CD4-positive, alpha-beta T cell treated with Interleukin-15 for 4 hours (primary cell): ENCODE measurements at places on chromosomes 7 and 10.

DNA sequence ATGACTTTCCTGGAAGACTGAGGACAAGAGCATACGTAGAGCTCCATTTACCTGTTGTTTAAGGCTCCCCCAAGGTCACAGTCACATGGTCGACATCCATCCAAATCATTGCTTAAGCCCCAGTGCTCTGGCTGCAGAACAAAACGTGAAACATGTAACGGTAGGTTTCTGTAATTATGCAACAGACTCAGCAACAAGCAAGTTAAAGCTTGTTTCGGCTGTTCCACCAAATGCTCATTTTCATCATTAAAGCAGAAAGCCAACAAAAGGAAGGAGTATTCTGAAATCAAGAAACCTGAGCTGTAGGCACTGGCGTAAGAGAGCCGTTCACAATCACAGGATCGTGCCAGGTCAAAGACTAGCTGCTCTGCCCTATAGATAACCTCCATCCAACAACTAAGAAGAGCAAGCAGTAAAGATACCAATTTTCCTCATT, 30.0 kb downstream of the LAMB1 start:
- DNase-seq = no peak

DNA sequence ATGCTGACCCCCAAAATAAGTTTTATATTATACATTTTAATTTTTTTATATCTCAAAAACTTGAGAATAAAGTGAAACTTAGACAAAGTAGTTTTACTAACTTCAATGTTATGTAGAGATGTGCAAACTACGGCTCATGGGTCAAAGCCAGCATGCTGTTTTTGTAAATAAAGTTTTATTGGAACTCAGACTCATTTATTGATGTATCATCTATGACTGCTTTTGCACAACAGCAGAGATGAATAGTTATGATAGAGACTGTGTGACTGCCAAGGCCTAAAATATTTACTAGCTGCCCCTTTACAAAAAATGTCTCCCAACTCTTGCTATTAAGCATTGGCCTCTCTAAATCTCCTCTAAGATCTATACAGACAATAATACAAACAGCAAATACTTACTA, 12.4 kb downstream of the MTPN start:
- DNase-seq = no peak

DNA sequence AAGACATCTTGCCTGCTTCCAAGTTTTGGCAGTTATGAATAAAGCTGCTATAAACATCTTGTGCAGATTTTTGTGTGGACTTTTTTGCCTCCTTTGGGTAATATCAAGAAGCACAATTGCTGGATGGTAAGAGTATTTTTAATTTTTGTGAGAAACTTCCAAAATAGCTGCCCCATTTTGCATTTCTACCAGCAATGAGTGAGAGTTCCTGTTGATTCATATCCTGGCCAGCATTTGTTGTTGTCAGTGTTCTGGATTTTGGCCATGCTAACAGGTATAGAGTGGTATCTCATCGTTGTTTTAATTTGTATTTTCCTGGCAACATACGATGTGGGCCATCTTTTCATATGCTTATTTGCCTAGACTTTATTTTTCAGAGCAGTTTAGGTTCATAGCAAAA, 53.9 kb downstream of the BTAF1 start:
- no peak for DNase-seq

- DNase-seq = no peak
Observed at GRCh38 chr10:122264436-122264835, 6.7 kb upstream of the BTBD16 start.

DNA sequence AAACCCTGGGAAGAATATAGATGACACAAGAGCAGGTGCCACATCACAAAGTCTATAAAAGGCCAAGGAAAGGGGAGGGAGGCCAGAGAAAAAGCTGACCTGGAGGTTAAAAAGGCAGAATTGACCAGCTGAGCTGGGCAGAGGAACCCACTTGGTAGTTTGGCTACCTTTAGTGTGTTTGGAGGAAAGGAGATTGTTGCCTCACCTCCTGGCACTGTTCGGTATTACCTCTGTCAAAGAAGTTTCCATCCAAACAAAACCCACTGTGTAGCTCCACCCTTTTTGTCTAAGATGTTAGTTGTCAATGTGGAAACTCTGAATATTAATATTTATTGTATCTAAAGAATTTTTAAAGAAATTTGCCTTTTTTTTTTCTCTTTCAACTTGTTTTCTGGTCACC, 23.4 kb downstream of the ENTPD7 start:
- no peak for DNase-seq

DNA sequence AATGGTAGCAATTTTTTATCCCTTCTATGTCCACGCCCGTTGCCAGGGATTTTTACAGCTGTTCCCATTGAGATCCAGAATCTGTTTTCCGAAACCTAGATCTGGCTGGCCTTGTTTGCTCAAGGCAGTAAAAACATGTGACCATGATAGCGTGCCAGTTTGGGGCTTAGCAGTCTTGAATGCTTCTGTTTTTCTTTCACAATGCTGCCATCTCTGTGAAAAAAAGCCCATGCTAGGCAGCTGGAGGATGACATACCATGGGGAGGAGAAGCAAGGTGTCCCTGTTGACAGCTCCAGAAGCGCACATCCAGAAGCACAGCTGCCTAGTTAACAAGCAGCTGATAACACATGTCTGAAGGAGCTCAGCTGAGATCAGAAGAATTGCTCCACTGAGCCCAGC, 2.2 kb upstream of the ZNF92 start:
- DNase-seq = no peak

GRCh38 chr10:100713859-100714565, 31.4 kb upstream of the PAX2 start:
- DNase-seq = no peak

DNA sequence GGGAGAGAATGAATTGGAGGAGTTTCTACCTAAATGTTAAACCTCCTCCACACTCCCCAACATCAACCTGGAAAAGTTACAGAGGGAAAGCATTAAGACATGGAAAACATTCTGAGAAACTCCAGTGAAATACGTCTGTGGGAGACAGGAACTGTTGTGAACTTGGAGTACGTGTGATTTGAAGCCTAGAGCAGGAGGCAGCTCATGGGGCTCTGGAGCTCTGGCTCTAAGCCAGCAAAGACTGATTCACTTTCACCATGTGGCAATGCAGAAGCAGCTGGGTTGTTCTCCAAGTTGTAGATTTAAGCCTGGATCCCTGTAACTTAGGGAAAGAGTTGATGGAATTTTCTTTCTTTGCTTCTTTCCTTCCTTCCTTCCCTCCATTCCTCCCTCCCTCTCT, 503.2 kb downstream of the NRG3 start:
- DNase-seq = no peak

DNA sequence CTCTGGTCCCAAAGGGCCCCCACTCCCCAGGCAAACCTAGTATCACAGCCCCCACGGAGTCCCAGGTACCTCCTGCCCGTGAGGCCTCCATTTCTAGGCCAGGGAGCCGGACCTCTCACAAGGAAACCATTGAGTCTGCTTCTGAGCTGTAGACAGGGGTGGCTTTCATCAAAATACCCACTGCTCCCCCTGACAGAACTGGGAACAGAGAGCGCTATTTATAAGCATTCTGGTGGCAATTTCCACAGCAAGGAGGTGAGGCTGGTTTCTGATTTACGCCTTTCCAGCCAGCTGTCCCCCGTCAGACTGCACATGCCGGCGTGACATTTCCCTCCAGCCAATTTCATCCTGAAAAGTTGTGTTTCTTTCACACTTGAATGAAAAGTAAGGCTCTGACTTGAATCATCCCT, 407.5 kb upstream of the PRKCQ start:
- DNase-seq = no peak

- DNase-seq = no peak
Observed at GRCh38 chr7:24611130-24611529, 37.9 kb downstream of the PALS2 start.

- DNase-seq = no peak
Observed at GRCh38 chr7:130367836-130368746, 12.2 kb upstream of the CPA1 start.

- DNase-seq = no peak
Observed at GRCh38 chr10:129586898-129587443, 119.9 kb downstream of the MGMT start.

DNA sequence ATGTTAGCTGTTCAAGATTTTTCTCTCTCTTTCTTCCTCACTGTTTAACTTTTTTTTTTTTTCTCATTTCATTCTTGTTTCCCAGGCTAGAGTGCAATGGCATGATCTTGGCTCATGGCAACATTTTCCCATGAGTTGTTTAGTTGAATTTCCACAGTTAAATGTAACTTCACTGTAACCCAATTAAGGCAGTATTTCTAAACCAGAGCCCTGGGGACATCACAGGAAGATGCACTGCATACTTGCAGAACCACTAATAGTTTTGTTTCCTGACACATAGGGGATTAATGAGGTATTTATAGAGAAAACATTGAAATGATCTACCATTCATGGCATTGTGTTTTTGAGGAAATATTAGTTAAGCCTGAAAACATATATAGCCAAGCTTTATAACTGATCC, 795.6 kb upstream of the GHITM start:
- no peak for DNase-seq

DNA sequence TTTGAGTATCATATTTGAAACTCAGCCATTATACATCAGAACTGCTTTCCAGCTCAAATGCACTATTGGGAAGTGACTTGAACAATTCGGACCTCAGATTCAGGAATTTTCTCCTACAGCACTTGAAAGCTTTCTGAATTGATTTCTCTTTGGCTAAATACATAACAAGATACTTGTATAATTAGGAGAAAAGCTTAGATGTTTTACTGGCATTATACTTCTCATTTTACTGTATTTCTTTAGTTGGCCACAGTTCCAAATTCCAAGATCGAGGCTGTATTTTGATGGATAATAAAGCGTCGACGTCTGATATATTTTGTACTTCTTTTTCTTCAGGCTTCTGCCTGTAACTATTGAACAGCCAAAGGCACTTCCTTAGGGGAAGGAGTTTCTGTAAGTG, 26.7 kb upstream of the LYZL2 start:
- DNase-seq = no peak

- no peak for DNase-seq
Observed at GRCh38 chr7:107582875-107583274, 2.8 kb downstream of the BCAP29 start.

GRCh38 chr7:64581926-64582894, 19.3 kb upstream of the ZNF680 start:
- no peak for DNase-seq

DNA sequence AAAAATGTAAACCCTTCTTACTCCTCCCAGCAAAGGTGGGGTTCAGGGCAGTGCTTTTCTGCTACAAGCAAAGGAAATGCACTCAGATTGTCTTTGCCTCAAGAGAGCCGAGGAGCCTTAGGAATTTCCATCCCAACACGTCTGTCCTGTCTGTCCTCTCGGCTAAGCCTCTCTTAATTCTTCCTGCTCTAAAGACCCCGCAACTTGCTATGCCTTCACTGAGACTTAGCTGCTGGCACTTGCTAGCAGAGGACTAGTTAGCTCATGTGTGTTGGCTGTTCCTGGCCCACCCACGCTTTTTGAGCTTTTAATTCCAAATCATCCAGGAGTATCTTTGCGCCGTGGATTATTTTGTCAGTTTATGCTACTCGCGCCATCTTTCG, 481 bp upstream of the NPM3 start:
- no peak for DNase-seq

- DNase-seq = peak; percentile 20
Observed at GRCh38 chr7:106604303-106604924, 56.5 kb downstream of the CCDC71L start.

GRCh38 chr10:5105626-5106025, 11.4 kb downstream of the AKR1C3 start:
- DNase-seq = no peak

DNA sequence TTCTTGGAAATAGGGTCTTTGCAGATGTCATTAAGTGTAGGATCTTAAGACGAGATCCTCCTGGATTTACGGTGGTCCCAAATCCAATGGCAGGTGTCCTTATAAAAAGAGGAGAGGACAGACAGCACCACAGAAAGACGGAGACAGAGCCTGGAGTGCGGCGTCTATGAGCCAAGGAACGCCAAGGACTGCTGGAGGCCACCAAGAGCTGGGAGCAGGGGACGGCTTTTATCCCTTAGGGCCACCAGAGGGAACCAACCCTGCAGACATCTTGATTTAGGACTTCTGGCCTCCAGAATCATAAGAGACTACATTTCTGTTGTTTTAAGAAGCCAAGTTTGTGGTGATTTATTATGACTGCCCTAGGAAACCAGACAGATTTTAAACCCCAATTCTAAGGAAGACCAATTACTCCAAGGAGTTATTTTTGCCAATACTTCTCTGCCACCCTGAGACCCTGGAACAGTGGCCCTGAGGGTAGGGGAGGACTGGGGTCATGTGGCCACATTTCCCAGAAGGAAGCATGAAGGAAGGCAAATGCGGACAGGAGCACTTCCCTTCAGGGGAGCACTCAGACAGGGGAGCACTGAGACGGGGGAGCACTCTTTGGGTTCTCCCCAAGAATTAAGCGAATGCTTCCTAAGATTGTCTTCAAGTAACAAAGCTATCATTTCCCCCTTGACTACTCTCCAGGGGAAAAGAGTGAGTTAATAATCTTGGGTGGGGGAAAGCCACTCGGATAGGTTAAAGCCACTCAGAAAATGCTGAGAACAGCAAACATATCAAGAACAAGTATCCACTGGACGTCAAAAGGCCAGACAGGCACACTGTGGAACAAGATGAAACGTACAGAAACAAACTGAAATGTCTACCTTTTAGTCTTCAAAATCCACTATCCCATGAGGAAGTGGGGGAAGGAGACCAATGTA, 67.5 kb downstream of the CHST15 start:
- DNase-seq = no peak

GRCh38 chr10:79447911-79448731, 2.7 kb upstream of the ZCCHC24 start:
- no peak for DNase-seq

- no peak for DNase-seq
Observed at GRCh38 chr10:131021969-131022368, 289.6 kb downstream of the TCERG1L start.

DNA sequence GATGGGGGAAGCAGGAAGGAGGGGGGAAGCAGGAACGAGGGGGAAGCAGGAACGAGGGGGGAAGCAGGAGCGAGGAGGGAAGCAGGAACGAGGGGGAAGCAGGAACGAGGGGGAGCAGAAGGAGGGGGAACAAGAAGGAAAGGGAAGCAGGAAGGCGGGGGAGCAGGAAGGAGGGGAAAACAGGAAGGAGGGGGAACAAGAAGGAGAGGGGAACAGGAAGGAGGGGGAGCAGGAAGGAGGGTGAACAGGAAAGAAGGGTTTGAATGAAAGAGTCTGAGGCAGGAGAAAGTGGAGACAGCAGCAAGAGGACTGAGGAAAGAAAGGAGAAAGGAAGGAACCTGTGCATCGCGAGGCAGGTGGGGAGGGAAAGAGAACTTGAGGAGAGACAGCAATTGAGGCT, 256.6 kb downstream of the PTEN start:
- no peak for DNase-seq
